Stimulated activated CD4-positive, alpha-beta T cell treated with anti-CD3 and anti-CD28 coated beads, Interleukin-4, amount 100 ng/mL, for 4 hours (primary cell): ENCODE measurements at places on chromosomes 1 and 21.

DNA sequence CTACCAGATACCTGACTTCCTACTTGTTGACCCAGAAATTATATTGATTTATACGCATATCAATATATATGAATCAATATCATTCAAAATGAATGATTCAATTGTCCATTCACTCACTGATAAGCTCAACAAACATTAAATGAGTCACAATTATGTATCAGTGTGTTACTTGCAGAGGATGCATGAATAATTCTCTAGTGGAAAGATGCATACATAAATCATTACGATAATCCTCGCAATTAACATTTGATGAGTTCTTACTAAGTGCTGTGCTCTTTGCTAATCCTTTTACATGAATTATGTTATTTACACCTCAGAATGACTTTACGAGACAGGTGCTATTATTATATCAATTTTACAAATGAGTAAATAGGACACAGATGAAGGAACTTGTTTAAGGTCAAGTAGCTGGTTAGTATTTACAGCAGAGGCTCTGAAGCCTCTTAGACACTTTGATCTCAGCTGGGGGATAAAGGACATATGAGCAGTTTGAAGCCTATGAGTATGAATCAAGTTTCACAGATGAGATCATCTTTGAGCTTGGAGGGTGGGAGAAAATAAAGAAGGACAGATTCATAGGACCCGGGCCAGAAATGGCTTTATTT is 112.8 kb upstream of the ADAMTS5 start:
- no peak for DNase-seq

- no peak for DNase-seq
Measured at GRCh38 chr1:229196404-229197264, 74.3 kb upstream of the RAB4A start.

DNA sequence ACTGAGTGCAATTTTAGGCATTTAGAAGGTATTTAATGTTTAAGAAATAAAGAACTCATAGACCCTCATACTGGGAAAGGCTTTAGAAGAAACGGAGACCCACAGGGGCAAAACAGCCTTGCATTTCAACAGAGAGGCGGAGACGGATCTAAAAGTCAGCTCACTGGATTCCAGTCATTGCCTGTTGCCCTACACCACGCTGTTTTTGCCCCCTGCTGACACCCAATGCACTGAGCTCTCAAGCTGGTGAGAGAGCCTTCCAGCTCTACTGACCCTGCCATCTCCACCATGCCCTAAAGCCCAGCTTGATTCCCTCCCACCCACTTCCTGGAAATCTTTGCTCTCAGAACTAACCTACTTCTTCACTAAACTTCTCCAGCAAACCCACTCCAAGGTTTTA is 7.2 kb upstream of the TRAF3IP3 start:
- no peak for DNase-seq

DNA sequence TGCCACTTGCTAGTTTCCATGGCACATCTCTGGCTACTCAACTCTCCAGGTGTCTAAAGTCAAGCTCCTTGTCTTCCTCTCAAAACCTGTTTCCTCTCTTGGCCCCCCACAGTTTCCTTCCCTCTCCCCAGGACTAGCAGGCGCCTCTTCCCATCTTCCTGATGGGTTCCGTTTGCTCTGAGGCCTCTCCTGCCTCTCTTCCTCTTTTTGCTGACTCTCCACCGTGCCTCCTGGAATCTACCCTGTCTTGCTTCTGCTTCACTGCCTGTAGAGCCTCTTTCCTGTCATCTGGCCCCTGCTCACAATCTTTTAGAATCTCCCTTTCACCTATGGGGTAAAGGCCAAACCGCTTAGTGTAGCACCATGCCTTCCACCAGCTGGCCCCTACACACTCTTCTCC is 21.8 kb upstream of the LHX4 start:
- DNase-seq, result no peak

GRCh38 chr1:157292302-157292701 is 154.1 kb upstream of the ETV3 start:
- no peak for DNase-seq

- no peak for DNase-seq
Measured at GRCh38 chr21:25837533-25838265, 102.9 kb downstream of the GABPA start.

GRCh38 chr1:31587720-31588423 is 11.6 kb downstream of the TINAGL1 start:
- DNase-seq, result peak; percentile 13

GRCh38 chr1:91682882-91683597 is 182.4 kb downstream of the CDC7 start:
- no peak for DNase-seq

- DNase-seq, result no peak
Measured at GRCh38 chr1:62398377-62398776, 38.5 kb upstream of the USP1 start.

- no peak for DNase-seq
Measured at GRCh38 chr1:17027900-17028299, 16.2 kb upstream of the ATP13A2 start.

GRCh38 chr1:219412772-219413171 is 200.1 kb downstream of the ZC3H11B start:
- no peak for DNase-seq

- DNase-seq, result no peak
Measured at GRCh38 chr1:35046730-35047129, 15.0 kb upstream of the ZMYM6 start.

DNA sequence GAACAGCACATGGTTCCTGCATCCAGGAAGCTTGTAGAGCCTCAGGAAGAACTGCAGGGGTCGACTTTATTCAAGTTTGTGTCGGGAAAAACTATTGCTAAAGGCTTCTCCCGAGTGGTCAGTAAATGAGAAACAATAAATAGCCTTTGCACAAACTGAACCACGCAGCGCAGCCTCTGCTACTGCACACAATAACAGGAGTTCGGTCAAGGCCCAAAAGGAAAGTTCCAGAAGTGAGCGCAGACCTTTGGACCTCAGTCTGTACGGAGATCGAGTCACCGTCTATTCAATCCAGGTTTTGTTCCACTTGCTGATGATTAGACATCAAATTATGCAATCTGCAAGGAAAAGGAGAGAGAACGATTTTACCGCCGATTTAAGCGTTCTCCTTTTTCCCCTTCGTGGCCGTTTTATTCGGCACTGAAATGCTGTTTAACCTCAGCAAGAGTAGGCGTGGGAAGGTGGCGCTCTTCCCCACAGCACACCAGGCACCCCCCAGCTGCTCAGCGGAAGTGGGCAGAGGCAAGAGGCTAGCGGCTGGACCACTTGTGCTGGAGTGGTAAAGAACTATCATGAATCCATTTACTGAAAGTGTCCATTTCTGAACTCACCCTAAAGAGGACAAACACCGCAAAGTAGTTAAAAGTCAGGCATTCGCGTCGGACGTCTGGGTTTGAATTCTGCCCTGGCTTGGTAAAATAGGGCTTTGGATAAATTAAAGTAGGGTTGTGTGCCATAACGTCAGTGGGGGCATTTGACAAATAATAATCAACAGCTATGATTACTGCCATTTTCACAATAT is 6.1 kb upstream of the LHX8 start:
- DNase-seq, result no peak

DNA sequence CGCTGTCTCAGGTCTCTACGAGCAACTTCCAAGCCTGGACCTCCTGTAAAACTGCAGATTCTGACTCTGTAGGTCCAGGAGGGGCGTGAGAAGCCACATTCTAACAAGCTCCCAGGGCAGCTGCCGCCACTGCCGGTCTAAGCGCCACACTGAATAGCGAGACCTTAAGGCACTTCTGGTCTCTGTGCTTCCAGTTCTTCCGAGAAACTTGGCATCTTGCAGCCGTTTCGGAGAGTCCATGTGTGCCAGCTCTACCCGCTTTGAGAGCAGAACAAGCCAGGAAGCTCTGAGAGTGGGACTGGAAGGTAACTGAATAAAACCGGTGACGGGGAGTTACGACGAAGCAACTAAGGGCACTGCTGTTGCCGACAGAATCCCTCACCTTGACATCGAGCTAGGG is 12.5 kb downstream of the AGT start:
- no peak for DNase-seq

GRCh38 chr1:153606194-153606593 is 6.7 kb downstream of the S100A16 start:
- no peak for DNase-seq

GRCh38 chr1:31502926-31503511 is 73.3 kb upstream of the TINAGL1 start:
- DNase-seq, result no peak

DNA sequence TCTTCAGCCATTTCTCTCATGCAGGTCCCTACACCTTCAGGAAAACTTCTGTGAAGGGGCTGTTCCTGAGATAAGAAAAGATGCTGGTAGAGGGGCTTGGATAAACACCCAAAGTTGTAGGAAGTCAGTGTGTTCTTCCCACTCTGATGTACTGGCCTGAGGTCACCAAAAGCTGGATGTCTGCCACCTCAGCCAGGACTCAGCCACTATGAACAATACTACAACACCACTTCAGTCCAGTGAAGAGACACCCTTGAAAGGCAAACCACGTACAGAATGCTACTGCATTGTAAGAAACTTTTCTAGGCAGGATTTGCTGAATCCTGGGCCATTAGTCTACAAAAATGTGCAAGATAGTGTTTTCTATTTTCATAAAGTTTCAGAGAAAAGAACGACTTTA is 2.4 kb downstream of the PTPN14 start:
- no peak for DNase-seq

DNA sequence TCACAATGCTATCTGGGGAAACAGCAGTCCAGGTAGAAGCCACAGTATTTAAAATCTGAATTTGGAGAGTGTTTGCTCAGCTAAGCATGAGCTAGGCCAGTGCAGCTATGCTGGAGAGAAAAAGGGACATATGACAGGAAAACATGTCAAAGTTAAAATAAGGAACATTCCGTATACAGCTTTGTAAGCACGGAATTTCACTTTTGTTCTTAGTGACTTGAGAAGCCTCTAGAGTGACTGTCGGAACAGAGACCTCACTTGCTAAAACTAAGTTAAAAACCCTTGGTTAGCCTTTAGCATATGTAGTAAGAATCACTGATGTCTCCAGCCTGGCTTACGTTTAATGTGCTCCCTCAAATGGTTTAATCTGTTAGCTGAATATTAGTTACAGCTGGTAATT is 661.7 kb downstream of the KCNT2 start:
- no peak for DNase-seq

DNA sequence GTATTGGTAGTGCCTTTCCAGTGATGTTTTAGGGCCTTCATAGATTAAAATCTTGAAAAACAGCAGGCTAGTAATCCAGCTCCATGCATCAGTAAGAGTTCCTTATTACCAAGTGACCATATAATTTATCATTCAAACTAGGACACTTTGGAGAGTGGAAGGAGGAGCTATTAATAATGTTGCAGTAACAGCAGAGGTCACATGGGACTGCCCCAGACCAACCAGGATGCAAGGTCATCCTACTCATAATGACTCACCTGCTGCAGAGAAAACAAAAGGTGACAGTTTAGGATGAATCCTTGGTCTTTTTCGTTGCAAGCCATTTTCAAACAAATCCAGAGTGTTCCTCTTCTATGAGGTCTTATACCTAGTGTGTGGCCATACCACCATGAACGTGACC is 187.4 kb downstream of the NUF2 start:
- DNase-seq, result no peak

DNA sequence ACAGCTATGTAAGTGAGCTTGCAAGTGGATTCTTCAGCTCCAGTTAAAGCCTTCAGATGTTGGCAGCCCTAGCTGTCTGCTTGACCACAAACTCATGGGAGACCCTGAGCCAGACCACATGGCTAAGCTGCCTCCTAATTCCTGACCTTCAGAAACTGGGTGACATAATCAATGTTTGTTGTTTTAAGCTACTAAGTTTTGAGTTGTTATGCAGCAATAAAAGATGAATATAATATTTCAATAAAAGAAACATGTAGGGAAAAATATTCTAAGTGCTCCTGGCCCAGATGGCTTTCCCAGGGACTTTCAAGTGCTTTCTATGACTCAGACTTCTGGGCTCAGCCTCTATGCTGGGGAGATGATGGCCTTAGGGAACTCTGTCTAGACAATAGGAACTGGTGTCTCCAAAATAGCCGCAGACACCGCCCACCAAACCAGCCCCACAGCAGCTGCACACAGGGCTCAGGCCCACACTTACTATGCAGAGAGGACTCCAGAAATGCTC is 20.3 kb upstream of the AZIN2 start:
- DNase-seq, result no peak

DNA sequence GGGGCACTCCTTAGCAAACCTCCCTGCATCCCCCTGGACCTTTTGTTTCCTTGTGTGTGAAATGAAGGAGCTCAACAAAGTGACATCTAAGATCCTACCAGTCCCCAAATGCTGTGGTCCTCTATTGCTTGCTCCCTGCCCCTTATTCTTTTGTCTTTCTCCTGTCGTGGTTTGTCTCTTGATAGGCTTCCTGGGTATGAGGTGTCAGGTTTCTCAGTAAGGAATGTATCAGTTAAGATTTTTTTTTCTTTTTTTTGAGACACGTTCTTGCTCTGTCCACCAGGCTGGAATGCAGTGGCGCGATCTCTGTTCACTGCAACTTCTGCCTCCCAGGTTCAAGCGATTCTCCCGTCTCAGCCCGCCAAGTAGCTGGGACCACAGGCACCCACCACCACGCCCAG is 16.8 kb downstream of the CNIH3 start:
- DNase-seq, result no peak

GRCh38 chr1:75328691-75329090 is 194.5 kb downstream of the LHX8 start:
- no peak for DNase-seq

- no peak for DNase-seq
Measured at GRCh38 chr1:16260814-16261213, 23.8 kb upstream of the CPLANE2 start.

GRCh38 chr1:53084589-53084971 is 22.6 kb downstream of the PODN start:
- no peak for DNase-seq

GRCh38 chr1:228857611-228858010 is 122.3 kb downstream of the RHOU start:
- DNase-seq, result no peak

GRCh38 chr1:4109628-4109940 is 209.5 kb upstream of the C1orf174 start:
- DNase-seq, result no peak

- DNase-seq, result no peak
Measured at GRCh38 chr21:45228656-45229240, 58.9 kb downstream of the POFUT2 start.

DNA sequence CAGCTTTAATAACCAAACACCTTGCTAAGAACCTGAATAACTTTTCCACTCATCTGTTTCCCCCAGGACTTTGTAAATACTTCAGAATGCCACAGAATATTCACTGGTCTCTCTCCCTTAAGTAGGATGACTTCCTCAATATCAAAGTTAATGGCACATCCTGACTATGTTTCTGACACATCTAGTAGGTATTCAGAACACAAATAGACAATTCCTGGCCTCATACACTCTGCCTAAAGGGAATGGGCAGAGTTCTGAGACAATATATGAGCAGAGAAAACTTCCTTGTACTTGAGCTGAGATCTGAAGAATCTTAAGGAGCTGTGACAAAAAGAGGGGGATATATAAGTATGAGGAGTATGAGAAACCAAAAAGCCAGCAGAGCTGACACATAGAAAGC is 34.8 kb downstream of the ANKRD13C start:
- DNase-seq, result no peak
